ENCODE measurements at places on chromosomes 13 and 19.

DNA sequence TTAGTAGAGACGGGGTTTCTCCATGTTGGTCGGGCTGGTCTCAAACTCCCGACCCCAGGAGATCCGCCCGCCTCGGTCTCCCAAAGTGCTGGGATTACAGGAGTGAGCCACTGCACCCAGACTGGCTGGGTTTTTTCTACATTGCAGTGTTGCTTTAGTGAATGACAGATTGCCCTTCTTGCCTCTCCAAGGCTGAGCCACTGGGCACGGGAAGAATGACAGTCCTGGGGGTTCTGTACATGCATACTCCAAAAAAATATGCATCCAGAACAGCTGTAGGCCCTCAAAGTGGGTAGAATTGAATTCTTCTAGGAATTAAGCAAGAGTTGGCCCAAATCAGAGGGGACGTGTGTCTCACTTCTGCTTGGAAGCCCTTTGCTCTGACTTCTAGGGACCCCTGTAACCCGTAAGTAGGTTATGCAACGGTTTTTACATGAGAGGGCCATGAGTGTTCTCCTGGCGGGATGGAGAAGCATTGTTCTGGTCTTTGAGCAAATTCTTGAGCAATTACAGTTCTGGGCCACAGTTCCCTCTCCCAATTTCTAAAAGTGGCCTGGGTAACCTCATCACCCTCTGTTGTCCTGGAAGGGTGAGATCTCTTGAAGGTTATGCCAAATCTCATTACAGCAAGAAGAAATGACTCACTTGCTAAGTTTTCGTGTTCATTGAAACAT lies 3.6 kb downstream of the ACTN4 start:
- peak; percentile 61 for DNase-seq

GRCh38 chr13:46116653-46117502 lies 12.0 kb upstream of the CPB2 start:
- no peak for DNase-seq

DNA sequence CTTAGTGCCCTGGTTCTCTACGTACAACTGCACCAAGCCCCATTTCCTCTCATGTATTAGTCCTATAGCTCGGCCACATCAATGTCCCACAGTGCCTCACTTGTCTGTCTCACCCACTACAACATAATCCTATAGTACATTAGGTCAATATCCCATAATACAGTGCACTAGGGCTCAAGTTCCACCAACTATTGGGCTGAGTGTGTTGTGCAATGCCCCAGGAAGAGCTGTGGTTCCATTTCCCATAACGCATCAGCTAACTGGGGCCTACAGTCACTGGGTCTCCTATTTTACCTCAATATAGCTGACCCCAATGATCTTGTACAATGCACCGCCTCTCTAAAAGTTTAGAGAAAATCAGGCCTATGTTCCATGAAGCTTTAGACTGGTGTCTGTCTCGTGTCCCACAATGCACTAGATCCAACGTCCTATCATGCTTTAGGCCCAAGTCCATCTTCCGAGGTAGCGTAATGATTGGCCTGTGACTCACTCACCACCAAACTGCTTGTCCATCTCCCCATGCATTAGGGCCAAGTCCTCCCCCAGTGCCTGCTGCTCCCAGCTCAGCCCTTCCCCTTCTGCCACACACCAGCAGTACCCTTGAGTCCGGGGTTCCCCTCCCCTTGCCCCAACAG lies 21.8 kb downstream of the TSKS start:
- DNase-seq, result no peak

GRCh38 chr13:68810660-68811059 lies 1297.0 kb upstream of the ATXN8OS start:
- no peak for DNase-seq

DNA sequence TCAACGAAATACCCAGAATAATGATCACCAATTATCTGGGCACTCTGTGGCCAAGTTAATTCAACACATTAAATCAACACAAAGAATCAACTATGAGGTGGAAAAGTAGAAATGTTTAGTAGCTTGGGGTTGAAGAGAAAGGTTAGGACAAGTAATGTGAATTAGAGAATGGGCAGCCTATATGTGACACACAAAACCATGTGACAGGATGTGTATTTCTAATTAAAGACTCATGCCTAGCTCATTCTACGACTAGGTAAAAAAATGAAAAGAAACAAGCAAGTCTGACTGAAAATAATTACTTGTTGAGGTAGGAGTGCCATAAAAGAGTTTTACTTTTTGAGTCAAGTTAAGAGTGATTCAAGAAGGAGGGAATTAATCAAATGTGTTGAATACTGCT lies 2646.0 kb upstream of the PCDH20 start:
- no peak for DNase-seq

DNA sequence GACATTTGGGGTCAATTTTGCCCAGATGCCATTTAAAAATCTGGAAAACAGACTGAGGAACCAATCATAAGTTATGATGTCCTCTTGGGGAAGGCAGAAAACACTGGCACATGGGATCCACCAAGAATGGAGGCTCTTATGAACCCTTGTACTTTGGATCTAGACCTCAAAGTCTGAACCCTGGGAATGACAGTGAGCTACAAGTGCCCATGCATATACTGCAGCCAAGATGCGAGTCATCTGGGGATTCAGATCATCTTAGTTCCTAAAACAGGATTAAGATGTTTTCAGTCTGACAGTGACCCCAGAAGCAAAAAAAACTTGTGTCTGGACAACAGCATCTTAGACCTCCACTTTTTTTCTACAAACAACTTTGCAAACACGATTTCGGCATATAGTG lies 100.2 kb upstream of the SIAH3 start:
- DNase-seq, result no peak

- no peak for DNase-seq
Measured at GRCh38 chr13:93945621-93946020, 533.9 kb downstream of the DCT start.

DNA sequence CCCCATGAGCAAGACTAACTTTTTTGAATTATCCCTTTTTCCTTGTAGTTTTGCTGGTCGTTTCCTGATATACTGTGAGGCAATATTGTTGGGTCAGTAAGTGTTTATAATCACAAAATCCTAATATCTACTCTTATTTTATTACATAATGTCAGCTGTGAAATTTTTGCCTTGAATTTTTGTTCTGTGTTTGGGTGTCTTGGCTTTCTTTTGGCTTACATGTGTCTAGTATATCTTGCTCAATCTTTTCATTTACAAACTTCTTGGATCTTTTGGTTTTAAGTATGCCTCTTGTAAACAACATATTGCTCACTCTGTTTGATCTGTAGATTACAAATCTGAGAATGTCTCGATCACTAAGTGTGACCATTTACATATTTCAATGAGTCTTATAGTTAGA lies 330.3 kb upstream of the ARGLU1 start:
- DNase-seq, result no peak
